Hypothalamus (tissue), 51 donors: ENCODE measurements at places on chromosomes 12 and 14.
A peak's percentile ranks its signal among the peaks of the same experiment; 100 is the strongest.

GRCh38 chr12:9590441-9590840, 17.3 kb downstream of the KLRB1 start:
- DNase-seq = no peak

DNA sequence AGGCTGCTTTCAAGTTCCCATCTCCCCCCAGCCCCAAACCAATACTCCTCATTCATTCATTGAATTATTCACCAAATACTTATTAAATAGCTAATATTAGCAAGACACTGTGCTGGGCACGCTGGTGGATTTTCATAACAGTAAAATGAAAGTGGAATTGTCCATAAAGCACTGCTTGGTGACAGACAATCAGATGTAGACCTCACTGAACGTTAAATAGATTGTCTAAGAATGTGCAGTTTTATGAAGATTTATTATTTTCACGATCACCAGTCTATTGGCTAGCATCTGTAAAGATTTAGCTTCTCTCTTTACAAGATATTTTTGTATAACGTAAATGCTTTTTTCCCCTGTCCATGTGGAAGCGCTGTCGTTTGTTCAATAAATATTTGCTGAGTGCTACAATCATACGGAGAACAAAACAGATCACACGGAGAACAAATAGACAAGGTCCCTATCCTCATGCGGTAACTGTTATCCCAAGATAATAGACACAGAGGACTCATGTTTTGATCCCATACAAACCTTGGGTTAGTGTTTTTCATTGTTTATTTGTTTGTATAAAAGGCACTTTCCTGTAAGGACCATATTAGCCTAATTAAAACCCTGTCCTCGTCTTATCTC, 397.6 kb downstream of the BCAT1 start:
- DNase-seq = no peak

DNA sequence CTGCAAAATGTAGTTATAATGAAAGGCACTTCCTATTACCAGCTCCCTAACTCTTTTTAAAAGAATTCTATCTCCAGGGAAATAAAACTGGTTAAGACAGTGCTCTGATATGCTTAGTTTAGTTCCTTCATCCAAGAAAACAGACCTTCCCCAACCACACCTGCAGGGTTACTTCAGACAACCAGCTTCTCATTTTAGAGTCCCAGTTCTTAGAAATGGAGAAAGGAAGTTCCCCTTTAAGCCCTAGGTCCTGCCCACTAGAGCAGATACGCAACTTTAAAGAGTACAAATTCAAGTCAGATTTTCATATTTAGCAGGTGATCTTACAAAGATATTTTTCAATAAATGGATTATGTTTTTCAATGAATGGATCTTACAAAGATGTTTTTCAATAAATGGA, 4.4 kb upstream of the WSB2 start:
- no peak for DNase-seq

DNA sequence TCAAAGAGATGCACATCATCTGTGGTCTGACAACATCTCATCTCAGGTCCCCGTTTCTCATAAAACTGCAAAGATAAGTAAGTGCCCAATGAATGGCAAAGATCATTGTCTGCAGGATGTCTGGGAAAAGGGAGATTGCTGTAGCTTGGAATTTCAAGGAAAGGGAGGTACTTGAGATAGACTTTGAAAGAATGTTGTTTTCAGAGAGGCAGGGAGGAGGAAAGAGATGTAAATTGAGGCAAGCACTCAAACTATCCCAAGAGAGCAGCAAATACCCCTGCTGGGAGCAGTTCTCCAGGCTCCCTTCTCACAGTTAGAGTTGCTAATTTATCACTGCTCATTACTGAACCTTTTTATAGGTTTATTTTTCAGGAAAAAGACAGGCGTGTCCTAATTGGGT, 107.1 kb downstream of the MYRFL start:
- DNase-seq = no peak

GRCh38 chr14:21201732-21202462, 46.0 kb upstream of the OR5AU1 start:
- no peak for DNase-seq

DNA sequence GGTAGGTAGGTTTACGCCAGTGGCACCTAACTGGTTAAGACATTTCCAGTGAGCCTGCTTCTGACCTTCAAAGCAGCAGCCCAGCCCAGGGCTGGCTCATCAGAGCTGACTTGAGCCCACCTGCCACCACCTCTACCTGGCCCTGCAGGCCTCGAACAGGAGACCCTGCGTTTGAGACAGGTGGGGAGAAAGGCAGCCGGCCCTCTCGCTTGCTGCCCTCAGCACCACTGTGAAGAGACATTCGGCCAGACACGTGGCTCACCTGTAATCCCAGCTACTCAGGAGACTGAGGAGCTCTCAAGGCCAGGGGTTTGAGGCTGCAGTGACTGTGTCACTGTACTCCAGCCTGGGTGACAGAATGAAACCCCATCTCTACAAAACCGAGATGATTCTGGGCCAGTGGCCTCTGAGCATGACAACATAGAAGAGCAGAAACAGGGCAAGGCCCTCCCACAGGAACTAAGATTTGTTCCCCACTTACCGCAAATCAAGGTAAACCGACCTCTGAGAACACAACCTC, 74.2 kb downstream of the TESC start:
- no peak for DNase-seq

- peak; percentile 62 for DNase-seq
Observed at GRCh38 chr12:70719672-70720420, 82.6 kb upstream of the PTPRB start.

- no peak for DNase-seq
Observed at GRCh38 chr14:61112506-61112905, 131.5 kb downstream of the SLC38A6 start.

DNA sequence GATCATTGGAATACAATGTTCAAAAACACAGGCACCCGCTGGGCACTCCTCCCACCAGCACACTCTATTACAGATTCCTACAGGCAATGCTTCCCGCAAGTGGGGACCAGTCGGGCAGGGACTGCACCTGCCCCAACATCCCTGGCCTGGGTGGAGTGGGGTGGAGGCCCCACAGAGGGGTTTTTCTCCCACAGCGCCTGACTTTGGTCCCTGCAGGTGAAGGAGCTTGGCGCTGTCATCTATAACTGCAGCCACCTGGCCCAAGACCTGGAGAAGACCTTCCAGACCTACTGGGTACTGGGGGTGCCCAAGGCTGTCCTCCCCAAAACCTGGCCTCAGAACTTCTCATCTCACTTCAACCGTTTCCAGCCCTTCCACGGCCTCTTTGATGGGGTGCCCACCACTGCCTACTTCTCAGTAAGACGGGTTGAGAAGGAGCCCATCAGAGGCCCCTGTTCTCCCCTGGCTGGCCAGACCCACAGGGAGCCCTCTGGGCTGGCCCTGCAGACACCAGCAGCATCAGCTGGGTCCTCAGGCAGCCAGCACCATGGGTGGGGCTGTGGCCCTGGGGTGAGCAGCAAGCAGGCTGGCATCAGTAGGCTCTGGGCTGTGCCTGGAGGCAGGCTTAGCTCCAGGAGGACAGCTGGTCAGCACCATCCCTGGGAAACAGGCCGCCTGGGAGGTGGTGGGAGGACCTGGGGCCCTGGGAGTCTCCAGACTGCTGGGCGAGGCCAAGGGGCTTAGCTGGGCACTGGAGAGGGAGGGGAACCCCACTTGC, 6.0 kb downstream of the PLD4 start:
- no peak for DNase-seq

GRCh38 chr14:68384335-68384734, 408.5 kb downstream of the ZFP36L1 start:
- DNase-seq = no peak

GRCh38 chr12:120798696-120799095, 73.1 kb downstream of the ACADS start:
- DNase-seq = no peak

- no peak for DNase-seq
Observed at GRCh38 chr14:21498540-21499526, 12.3 kb downstream of the METTL3 start.

DNA sequence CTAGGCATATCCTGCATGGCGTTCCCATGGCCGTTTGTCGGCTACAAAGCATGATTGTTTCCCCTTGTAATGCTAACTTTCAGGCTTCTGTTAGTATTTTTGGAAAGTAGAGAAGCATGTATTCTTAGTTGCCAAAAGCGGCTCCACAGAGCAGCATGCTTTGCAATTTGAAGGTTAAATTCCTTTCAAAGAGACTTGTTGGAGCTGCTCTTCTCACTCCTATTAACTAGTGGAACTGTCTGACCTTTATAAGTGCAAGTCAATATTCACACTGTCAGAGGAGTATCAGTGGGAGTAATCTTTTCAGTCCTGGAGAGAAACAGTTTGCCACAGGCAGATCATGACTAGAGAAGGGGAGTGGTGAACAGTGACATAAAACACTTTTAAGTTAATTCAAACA, 656.1 kb upstream of the NOVA1 start:
- DNase-seq = no peak

- no peak for DNase-seq
Observed at GRCh38 chr14:73714656-73715081, 485 bp upstream of the PNMA1 start.

DNA sequence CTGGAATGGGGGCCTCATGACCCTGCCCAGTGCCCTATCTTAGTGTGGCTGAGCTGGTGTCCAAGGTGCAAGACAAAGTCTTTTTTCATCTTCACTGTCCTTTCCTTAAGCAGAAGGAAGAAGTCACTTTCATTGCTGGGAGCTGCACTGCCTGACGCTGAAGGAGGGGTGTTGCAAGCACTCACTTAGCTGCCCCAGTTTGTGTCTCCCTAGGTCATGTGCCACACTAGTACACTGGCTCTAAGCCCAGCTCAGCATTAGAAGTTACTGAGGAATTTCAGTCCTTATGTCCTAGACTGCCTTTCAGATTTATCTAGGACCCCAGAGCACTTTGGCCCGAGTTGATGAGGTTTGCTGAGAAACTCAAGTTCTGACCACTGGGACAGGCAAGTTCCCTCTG, 952.0 kb upstream of the USP15 start:
- DNase-seq = no peak
